ENCODE measurements at places on chromosomes 1 and 21. TPM values are rescaled to one million over a fixed set of nuclear protein-coding genes. Genes with fewer than 3 reads are reported as not detected.

DNA sequence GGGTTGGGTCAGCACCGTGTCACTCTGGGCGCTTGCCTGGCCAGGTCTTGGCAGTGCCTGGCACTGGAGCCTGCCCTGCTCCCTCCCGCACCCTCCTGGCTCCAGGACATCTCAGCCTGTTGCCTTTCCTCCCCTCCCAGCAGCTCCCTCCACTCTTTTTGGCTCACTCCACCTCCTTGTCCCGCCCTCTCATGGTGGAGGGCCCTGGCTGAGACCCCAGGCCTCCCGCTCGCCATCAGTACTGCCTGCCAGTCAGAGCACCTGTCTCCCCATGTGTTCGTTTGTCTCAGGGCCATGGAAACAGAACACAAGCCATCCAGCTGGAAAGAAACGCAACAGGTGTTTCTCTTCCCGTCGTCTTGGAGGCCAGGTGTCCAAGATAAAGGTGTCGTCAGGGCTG, 61.0 kb downstream of the B3GALT5 start:
- H3K4me3 ChIP-seq: no peak overlapping the region
- H3K27me3 ChIP-seq: no peaks in the 10 kb centered on the region
- no peak overlapping the region for H3K27ac ChIP-seq
- DNase-seq: no peak
- no peaks in the 10 kb centered on the region for H3K36me3 ChIP-seq

- no peak overlapping the region for H3K27ac ChIP-seq
- no peaks in the 10 kb centered on the region for H3K27me3 ChIP-seq
- H3K4me3 ChIP-seq: no peak overlapping the region
- no peaks in the 10 kb centered on the region for H3K4me1 ChIP-seq
Measured at GRCh38 chr1:246483569-246483933, 23.5 kb downstream of the SMYD3 start.

DNA sequence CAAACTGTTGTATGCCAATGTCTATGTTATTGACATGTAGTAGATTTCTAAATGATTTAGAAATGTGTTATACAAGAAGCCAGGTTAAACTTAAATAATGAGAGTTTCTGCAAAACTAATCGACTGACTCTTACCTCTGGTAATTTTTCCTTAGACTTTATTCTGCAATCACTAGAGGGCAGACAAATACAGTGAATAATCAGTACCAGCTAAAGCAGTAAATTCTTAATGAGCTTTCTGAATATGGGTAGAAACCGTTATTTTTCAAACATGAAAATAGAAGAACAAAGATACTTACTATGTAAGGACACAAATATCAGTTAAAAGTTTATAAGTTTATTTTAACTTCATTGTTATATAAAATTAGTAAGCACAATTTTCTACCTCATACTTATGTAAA, 97.9 kb upstream of the RGS1 start:
- no peaks in the 10 kb centered on the region for H3K36me3 ChIP-seq
- H3K27me3 ChIP-seq: no peaks in the 10 kb centered on the region
- DNase-seq: no peak
- H3K27ac ChIP-seq: no peak overlapping the region

DNA sequence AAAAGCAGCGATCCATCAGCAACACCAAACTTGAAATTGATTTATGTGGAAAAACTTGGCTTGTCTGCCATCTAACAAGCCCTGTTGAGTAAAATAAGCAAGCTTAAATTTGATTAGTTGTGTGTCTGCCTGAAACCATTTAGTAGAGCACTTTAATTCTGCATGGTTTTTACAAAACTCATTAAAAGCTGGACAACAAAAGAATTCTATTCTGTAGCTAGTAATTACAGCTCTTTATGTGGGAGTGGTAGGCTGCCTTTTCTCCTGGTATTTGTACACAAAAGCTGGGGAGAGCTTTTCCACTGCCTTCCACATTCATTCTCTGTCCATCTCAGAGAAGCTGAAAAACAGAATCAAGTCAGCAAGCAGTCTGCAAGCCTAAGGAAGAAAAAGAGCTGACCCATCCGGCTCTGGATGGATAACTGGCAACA, 1.7 kb downstream of the ETS2 start:
- no peak overlapping the region for H3K4me3 ChIP-seq
- peaks cover 23% of the 10 kb centered on the region for H3K4me1 ChIP-seq
- no peak for DNase-seq
- H3K36me3 ChIP-seq: no peaks in the 10 kb centered on the region

- H3K27me3 ChIP-seq: no peaks in the 10 kb centered on the region
- no peak for DNase-seq
- peak overlapping the region; percentile 76 for H3K27ac ChIP-seq
- peak overlapping the region; percentile 87 for H3K4me3 ChIP-seq
Measured at GRCh38 chr1:165828103-165828668, 772 bp downstream of the UCK2 start.

DNA sequence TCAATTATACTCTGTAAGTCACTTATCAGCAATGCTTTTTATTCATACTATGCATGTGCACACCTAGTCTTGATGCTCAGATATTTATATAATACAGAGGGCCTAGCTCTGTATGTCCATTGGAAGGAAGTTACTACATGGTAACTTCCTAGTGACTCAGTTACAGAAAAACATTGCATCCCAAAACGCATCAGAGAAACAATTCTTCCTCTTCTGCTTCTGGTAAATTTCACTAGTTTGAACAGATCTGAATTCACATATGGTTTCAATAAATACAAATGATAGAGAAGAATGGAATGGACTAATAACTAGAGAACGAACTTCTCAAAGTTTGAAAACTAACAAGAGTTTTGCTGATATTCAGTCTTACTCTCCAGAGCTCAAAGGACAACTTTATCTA, 811.3 kb upstream of the ADGRL2 start:
- H3K4me3 ChIP-seq: no peak overlapping the region
- no peaks in the 10 kb centered on the region for H3K4me1 ChIP-seq
- H3K27me3 ChIP-seq: no peaks in the 10 kb centered on the region

DNA sequence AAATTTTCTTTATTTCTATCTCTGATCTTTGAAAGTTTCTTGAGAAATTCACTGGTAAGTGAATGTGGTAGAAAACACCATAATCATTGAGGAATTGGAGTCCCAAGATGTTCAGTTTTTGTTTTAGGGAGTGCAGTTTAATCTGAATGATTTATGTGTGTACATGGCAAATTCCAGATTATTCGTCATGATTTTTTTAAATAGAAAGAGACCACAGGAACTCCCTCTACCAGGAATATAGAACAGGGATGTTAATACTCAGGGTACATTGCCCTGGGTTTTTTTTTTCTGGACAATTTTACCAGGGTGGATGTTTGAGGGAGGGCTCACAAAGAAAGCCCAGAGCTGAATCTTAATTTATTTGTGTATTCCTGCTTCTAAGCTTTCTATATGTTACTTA, 109.0 kb downstream of the VPS13D start:
- DNase-seq: no peak
- H3K27me3 ChIP-seq: no peaks in the 10 kb centered on the region
- H3K36me3 ChIP-seq: peaks cover 7% of the 10 kb centered on the region
- no peak overlapping the region for H3K4me3 ChIP-seq

DNA sequence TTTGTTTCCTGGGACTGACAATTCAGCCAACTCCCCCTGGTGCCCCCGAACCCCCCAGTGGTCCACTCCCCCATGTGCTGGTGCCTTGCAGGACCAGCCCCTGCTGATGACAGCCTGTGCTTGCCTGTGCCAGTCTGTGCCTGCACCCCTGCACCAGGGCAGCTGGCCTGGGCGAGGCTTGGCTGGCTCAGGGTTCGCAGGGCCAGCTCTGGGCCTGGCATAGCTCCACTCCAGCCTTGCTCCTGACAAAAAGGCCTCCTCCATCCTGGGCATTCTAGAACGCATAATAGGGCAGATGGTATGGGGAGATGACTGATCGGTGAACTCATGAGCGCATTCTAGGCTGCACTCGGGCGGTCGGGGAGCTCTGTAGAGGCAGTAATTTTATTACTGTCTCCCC, 5.4 kb downstream of the CNTN2 start:
- H3K4me1 ChIP-seq: no peaks in the 10 kb centered on the region
- H3K27me3 ChIP-seq: peaks cover 23% of the 10 kb centered on the region
- no peak for DNase-seq
- no peak overlapping the region for H3K27ac ChIP-seq

DNA sequence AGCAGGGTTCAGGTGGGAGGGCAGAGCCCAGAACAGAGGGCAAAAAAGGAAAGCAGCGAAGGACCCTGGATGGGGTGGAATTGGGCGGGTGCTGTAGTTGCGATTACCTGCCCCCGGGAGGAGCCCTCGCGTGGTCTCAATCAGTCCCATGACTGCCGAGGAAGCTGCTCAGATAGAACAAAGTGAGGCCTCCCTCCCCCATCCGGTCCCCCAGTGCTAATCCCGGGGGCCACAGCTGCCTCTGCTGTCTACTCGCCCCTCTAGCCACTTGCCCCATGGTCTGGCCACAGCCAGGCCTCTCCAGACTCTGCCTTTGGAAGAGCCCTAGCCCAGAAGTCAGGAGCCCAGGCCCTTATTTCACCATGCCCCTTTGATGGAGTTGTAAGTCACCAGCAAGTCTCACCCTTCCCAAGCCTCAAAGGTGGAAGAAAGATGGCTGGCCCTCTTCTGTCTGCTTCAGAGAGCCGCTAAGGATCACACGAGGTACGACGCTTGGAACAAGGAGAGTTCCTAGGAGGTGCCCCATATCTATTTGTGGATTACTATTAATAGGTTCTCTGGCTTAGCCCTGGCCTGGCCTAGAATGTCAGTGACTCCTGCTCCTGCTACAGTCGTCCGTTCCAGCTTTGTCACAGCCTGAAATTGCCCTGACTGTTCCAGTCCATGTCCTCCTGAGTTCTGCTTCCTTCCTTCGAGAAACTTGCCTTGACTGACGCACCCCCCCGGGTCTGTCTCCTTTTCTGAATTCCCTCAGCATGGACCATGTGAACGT, 16.4 kb downstream of the ECHDC2 start:
- no peaks in the 10 kb centered on the region for H3K27me3 ChIP-seq
- no peaks in the 10 kb centered on the region for H3K4me1 ChIP-seq
- no peak overlapping the region for H3K4me3 ChIP-seq
- no peaks in the 10 kb centered on the region for H3K36me3 ChIP-seq

GRCh38 chr1:240189386-240189989, 97.8 kb downstream of the FMN2 start:
- no peaks in the 10 kb centered on the region for H3K4me1 ChIP-seq
- H3K27ac ChIP-seq: no peak overlapping the region
- no peaks in the 10 kb centered on the region for H3K27me3 ChIP-seq
- H3K4me3 ChIP-seq: no peak overlapping the region
- DNase-seq: no peak

DNA sequence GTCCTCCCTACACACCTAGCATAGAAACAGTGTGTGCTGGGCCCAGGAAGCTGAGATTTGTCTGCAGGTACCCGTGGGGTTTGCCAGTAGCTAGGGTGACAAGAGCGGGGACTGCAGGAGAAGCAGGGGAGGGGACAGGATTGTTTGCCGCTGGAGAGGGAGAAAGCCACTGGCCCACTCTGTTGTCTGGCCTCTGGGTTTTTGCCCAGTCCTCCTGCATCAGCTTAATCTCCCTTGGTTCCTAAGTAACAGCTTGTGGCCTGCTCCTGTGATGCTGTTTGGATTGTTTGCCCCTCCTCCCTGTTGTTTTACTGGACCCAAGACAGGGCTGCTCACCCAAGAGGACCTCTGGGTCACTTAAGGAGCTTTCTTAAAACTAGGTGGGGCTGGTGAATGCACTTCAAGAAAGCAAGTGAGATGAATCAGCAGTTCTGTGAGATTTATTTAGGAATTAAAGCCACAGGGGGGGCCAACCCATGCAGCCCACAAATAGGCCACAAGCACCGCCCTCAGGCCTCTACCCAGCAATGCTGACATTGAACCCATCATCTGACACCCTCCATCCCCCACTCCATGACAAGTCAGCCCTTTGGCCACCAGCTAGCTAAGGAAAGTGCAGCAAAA, 142.8 kb downstream of the ZZZ3 start:
- no peak for DNase-seq
- no peaks in the 10 kb centered on the region for H3K27me3 ChIP-seq
- no peaks in the 10 kb centered on the region for H3K36me3 ChIP-seq
- no peak overlapping the region for H3K27ac ChIP-seq
- H3K4me3 ChIP-seq: no peak overlapping the region

GRCh38 chr1:44596511-44596910, 77.8 kb downstream of the TMEM53 start:
- H3K4me3 ChIP-seq: no peak overlapping the region
- H3K27me3 ChIP-seq: no peaks in the 10 kb centered on the region
- no peak overlapping the region for H3K27ac ChIP-seq
- no peaks in the 10 kb centered on the region for H3K4me1 ChIP-seq
- DNase-seq: no peak

DNA sequence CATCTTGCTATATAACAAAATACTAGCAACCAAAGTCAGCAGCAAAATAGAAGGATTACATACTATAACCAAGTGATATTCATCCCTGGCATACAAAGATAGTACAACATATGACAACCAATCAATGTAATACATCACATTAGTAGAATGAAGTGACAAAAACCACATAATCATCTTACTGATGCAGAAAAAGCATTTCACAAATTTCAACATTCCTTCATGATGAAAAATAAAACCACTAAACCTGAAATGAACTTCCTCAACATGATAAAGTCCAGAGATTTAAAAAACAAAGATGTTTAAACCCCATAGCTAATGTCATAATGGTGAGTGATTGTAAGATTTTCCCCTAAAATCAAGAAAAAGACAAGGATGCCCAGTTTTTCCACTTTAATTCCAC, 18.6 kb downstream of the RO60 start:
- H3K27ac ChIP-seq: no peak overlapping the region
- no peak for DNase-seq
- no peaks in the 10 kb centered on the region for H3K4me1 ChIP-seq
- no peaks in the 10 kb centered on the region for H3K27me3 ChIP-seq
- H3K36me3 ChIP-seq: peaks cover 22% of the 10 kb centered on the region

DNA sequence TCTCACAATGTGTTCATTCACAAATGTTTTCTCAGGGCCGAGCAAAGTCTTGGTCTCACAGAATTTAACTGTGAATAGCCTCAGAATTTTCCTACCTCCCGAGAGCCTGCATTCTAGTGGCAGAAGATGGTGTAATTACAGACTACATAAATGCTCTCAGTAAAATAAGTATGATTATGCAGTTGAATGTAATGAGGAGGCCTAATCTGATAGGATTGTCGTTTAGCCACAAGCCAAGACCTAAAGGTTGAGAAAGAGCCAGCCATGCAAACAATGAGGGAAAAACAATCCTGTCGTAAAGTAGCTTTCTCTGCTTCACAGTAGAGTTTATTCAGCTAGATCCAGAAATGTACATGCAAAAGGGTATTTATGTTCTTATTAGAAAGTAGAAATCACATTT, 607.8 kb upstream of the B3GALT2 start:
- H3K4me3 ChIP-seq: no peak overlapping the region
- no peaks in the 10 kb centered on the region for H3K27me3 ChIP-seq
- no peak for DNase-seq
- no peaks in the 10 kb centered on the region for H3K4me1 ChIP-seq
- H3K27ac ChIP-seq: no peak overlapping the region

GRCh38 chr1:81466961-81467360, 333.8 kb upstream of the ADGRL2 start:
- no peak for DNase-seq
- no peaks in the 10 kb centered on the region for H3K27me3 ChIP-seq
- H3K36me3 ChIP-seq: no peaks in the 10 kb centered on the region
- H3K4me3 ChIP-seq: no peak overlapping the region
- no peaks in the 10 kb centered on the region for H3K4me1 ChIP-seq
- H3K27ac ChIP-seq: no peak overlapping the region

The KLF17 gene
- not detected for total RNA-seq

The SHE gene
- total RNA-seq: not detected

The DHX9 gene
- 353 TPM for total RNA-seq

The CPTP gene
- total RNA-seq: 18.3 TPM

The ENO1 gene
- 3,105 TPM for total RNA-seq
